ENCODE measurements at places on chromosomes 4 and X. TPM values are rescaled to one million over a fixed set of nuclear protein-coding genes. Genes with fewer than 3 reads are reported as not detected.

- DNase-seq = no peak
Measured at GRCh38 chr4:162117051-162117450, 46.7 kb downstream of the FSTL5 start.

- no peak for DNase-seq
Measured at GRCh38 chrX:30637874-30638815, 15.1 kb upstream of the GK start.

GRCh38 chrX:13212191-13212651 lies 107.6 kb downstream of the ATXN3L start:
- DNase-seq = no peak

GRCh38 chrX:132718431-132718958 lies 229.7 kb upstream of the MBNL3 start:
- DNase-seq = no peak

DNA sequence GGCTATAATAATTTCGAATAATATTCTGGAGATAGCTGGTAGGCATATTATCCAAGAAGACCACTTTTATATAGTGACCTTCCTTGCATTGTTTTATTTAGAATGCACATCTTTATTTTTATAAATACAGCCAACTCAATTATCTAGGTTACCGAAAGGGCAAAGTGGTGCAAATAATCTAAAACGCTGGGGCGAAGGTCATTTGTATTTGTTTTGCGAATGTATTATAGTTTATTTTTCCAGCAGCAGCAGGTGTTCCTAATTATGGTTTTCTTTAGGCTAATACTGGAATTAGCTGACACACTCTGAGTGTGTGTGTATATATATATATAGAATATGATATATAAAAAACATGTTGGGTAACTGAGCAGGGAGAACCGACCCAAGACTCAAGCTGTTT lies 48.1 kb upstream of the RAP2C start:
- DNase-seq = no peak

DNA sequence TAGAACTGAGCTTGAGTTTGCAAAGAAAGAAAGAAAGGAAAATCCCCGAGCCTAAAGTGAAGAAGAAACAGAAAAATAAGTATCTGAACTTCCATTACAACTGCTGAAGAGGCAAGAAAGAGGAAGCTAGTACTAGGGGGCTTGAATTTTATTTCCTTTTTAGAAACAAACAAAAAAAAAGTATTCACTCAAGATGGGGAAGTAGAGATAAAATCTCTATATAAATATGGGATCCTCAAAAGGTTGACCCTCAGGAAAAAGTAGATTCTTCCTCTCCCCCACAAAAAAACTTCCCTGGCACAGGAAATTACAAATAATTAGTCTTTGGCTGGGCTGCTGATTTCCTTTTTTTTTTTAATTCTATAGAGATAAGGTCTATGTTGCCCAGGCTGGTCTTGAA lies 16.0 kb downstream of the LRBA start:
- DNase-seq = no peak

- DNase-seq = no peak
Measured at GRCh38 chrX:20221902-20222301, 44.8 kb downstream of the RPS6KA3 start.

CSAG1 gene
- not detected for total RNA-seq

XG gene
- under 0.01 TPM for total RNA-seq

RTL3 gene
- not detected for total RNA-seq

SSX2B gene
- total RNA-seq = not detected

SPANXD gene
- not detected for total RNA-seq

ARR3 gene
- total RNA-seq = not detected

All from hematopoietic multipotent progenitor cell (in vitro differentiated cells).